Activated naive CD4-positive, alpha-beta T cell treated with Interleukin-2 at 50 U/mL for 16 hours (primary cell): ENCODE measurements at places on chromosomes 16 and 17.

GRCh38 chr17:683499-684254, 31.0 kb downstream of the VPS53 start:
- no peak for DNase-seq

- no peak for DNase-seq
Measured at GRCh38 chr17:28724500-28725165, 1.4 kb downstream of the TLCD1 start.

GRCh38 chr17:6940186-6940649, 55.6 kb upstream of the ALOX12 start:
- no peak for DNase-seq

GRCh38 chr17:69961501-69962145, 113.4 kb upstream of the KCNJ16 start:
- DNase-seq: no peak

GRCh38 chr17:39704821-39705551, 5.1 kb downstream of the ERBB2 start:
- no peak for DNase-seq

GRCh38 chr16:4682616-4683254, 10.6 kb upstream of the NUDT16L1 start:
- DNase-seq: peak; percentile 29

DNA sequence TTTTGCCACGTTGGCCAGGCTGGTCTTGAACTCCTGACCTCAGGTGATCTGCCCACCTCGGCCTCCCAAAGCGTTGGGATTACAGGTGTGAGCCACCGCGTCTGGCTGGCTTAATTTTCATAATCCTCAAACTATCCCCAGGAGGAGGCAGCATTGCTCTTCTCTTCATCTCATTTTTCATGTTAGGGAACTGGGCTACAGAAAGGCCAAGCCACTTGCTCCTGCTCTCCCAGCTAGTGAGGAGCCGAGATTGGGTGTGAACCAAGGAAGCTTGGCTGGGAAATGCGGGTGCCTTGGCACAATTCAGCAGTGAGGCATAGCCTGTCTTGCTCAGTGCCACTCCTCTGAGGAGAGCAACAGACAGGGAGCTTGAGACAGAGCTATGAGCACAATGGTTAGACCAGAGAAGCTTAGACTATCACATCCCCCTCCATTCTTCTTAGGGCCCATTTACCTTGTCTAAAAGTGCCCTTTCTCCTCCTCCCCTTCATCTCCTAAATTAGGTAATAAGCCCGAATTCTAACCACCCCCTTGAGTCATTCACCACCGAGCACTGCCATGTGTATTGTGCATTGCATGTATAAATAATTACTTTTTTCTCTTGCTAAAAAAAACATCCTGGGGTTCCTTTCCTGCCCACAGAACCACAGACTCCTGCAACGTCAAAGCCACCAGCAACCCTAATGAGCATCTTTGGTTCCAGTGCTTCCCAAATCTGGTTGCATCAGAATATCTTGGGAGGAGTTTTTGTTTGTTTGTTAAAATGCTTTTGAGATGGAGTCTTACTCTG, 20.0 kb upstream of the KIF19 start:
- DNase-seq: no peak

GRCh38 chr16:10578474-10579316, 1.7 kb downstream of the EMP2 start:
- DNase-seq: no peak

GRCh38 chr17:74746922-74747321, 1.5 kb upstream of the NHERF1 start:
- DNase-seq: no peak

DNA sequence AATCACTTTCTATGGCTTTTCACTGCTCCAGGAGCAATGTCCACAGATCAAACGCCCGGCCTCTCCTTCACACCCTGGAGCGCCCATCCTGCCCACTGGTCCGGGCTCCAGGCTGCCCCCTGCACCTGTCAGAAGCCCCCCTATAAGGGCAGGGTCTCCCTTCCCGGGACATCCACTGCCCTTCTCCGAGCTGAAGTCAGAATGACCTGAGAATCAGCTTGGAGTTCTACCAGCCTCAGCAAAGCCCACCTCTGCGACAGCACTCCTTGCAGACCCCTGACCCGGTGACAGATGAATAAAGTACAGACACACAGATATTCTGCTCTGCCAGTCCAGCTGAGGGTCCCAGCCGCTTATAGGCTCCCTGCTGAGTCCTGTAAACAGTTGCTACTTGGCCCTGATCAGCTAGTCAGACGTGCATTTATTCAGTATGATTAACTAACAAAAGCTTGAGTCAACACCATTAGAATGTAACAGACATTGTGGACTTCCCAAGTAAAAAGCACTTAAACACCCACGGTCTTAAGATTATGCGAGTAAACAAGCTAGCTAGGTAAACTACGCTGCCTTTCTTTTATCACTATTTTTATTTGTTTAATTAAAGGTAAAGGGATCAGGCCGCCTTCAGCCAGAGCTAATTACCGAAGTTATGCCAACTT, 4.8 kb downstream of the SLC7A5 start:
- no peak for DNase-seq

- no peak for DNase-seq
Measured at GRCh38 chr17:78391843-78392242, 13.4 kb downstream of the PGS1 start.

DNA sequence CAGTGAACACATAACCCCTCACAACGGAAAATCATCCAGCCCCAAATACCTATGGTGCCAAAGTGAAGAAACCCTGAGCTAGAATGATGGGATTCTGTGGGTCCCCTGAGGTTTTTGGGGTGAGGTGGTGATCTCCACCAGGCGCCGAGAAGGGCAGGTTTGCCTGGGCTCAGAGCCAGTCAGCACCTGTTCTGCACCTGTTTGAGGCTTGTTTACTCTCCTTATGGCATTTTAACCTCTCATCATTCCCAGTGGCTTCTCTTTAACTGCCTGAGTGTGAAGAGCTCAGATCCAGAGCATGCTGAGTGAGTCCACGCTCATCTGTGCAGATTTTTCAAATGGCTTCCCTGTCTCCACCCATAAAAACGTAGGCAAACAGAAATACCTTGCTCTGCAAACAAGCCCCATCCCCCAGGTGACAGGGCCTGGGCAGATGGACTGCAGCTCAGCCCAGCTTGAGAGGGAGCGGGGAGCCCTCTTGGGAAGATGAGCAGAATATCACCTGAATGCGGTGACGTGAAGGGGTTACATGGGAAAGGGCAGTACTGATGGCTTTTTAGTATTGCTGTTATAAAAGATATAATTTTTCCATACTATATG, 40.1 kb upstream of the CLEC19A start:
- no peak for DNase-seq

DNA sequence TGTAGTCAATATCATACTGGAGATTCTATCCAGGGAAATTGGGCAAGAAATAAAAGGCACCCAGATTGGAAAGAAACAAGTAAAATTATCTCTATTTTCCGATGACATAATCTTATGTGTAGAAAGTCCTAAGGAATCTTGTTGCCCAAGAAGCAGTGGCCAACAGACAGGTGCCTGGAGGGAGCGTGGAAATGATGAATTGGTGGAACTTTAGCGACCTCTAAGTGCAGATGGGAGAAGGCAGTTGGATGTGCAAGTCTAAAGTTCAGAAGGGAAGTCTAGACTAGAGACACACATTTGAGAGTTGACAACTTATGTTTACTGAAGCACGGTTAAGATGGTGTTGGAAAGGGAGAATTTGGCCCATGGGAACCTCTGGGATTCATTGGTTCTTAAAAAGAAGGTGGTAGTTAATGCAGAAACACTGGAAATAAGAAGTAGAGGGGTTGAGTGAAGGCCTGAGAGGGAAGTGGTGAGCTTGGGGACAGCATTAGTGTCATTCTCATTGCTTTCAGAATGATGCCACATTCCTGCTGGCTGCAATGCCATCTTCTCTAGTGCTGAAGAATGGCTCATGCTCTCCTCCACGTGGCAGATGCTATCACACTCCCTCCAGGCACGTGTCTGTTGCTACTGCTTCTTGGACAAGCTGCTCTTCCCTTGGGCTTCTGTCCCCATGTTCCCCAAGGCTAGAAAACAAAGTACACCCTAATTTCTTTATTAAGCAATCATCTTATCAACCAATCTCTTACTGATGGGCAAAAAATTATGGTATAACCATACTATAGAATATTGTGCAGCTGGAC, 24.0 kb downstream of the TAT start:
- DNase-seq: no peak

- DNase-seq: peak; percentile 4
Measured at GRCh38 chr17:62892870-62893338, 73.1 kb upstream of the TANC2 start.

DNA sequence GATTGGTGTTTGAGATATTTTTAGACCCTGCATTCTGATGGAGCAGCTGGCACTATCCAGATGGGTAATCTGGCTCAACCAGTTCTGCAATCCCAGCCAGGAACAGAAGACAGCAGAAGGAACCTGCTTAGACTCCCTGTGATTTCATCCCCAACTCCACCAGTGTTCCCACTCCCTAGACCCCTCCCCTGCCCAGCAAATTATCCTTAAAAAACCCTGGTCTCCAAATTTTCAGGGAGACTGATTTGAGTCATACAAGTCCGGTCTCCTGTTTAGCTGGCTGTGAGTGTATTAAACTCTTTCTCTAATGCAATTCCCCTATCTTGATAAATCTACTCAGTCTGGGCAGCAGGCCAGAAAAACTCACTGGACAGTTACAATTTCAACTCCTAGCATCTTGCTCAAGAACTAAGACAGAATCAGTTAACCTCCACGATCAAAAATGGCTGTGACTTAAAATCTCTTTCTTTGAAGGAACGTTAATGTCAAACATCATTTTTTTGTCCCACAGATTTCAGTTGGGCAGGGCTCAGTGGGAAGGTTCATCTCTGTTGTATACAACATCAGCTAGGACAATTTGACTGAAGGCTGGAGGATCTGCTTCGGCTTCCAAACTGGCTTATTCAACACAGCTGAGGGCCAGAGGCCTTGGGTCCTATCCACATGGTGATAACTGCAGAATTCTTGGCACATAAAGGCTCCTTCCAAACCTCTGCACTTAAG, 4.9 kb upstream of the RBL2 start:
- DNase-seq: no peak

DNA sequence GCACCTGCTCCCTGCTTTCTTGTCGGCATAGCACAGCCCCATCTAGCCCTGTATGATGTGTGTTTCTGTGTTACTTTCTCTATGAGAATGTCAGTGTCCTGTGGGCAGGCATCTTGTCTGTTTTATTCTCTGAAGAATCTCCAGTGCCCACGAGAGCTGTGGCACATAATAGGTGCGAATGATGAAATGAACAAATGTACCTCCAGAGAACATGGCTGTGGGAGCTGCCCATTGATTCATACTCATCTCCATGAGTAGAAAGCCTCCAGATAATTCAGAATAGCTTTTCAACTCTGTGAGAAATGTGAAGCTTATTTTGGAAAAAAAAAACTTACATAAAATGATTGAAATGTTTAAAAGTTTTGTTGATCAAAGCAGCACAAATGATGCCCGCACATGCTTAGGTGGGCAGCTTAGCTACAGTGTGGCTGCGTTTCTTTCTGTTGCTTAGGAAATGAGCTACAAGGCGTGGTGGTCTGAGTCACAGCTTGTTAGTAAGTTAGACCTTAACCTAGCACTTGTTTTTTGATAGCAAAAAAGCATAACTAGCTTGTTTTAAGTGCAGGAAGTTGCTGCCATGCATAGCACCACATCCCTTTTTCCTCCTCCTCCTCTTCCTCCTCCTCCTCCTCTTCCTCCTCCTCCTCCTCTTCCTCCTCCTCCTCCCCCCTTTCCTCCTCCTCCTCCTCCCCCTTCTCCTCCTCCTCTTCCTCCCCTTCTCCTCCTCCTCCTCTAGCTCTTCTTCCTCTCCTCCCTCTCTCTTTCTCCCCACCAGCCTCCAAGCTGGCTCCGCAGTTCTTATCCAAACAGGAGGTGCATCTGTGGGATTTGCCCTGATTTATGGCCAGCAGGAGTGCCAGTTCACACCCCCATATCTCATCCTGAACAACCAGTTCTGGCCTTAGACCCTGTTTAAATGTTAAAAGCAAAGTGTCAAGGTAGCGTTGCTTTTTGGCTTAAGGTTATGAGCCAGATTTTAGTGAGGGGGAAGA, 221.5 kb downstream of the IRF8 start:
- no peak for DNase-seq

- DNase-seq: no peak
Measured at GRCh38 chr16:74280448-74280847, 16.2 kb upstream of the PSMD7 start.

- DNase-seq: peak; percentile 70
Measured at GRCh38 chr17:67293251-67294203, 48.5 kb upstream of the HELZ start.

DNA sequence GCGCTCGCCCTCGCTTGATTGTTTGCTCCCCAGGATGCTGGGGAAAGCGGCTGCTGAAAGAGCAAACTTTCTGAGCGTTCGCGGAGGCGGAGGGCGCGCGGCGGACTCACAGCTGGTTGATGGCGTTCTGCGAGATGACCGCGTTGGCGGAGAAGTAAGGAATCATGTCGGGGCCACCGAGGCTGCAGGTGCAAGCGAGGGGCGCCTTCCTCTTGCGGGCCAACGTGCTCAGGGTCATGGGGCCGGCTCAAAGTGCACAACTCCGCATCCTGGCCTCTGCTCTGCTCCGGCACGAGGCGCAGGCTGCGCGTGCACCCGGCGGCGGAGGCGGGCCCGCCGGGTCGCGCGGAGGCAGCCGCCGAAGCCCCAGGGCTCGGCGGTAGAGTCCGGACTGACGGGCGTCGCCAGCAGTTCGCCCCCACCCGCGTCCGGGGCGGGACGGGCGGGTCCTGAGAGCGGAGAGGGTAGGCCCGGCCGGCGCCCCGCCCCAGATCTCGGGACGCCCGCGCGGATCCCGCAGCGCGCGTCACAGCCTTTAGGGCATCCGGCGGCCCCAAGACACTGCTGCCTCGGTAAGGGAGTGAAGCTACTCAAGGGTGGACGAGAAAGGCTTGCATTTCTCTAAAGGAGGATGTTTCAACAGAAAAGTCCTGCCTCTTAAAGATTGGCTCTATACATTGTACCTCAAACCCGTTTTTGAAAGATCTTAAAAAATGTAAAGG, 138.5 kb upstream of the CORO6 start:
- peak; percentile 92 for DNase-seq

DNA sequence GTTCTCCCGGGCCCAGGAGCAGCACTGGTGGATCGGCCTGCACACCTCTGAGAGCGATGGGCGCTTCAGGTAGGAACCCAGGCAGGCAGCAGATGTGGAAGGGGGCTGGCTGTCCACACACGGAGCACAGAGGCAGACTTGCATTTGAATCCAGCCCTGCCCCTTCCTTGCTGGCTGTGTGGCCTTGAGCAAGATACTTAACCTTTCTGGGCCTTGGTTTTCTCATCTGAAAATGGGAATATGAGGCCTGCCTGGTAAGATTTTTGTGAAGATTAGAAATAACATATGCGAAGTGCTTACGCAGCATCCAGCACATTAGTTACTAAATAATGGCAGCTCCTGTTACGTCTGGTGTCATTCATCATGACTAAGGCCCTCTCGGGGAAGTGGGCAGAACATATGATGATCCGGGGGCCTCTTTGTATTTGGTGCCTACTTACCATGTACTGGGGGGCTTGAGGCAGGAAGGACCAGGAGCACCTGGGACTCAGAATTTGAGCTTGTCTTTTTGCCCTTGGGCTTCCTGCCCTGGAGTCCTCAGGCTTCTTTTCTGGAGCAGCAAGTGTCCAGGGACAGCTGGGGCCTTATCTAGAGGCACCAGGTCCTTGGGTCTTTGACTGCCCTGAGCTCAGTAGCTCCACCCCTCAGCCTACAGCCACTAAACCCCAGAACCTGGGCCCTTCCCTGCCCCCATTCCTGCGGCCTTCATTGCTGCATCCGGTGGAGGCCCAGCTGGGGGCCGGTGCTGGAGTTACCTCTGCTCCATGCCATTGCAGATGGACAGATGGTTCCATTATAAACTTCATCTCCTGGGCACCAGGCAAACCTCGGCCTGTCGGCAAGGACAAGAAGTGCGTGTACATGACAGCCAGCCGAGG, 53.8 kb downstream of the MRC2 start:
- no peak for DNase-seq
